Heart left ventricle (tissue), 16 donors: ENCODE measurements at places on chromosomes 3 and 15. TPM values are rescaled to one million over a fixed set of nuclear protein-coding genes. Genes with fewer than 3 reads are reported as not detected.

GRCh38 chr3:66762916-66763693, 235.0 kb upstream of the KBTBD8 start:
- DNase-seq = no peak

The SH2D7 gene
- not detected for polyA plus RNA-seq

DNA sequence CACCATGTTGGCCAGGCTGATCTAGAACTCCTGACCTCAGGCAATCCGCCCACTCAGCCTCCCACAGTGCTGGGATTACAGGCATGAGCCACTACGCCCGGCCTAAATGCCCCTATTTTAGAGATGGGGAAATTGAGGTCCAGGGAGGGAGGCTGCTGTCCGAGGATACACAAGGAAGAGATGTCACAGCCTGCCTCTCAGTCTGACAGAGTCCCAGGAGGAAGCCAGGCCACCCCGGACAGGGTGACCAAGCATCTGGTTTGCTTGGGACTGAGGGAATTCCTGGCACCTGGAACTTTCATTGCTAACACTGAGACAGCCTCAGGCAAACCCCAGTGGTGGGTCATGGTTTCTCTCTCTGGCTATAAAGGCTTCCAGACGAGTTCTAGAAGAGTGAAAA, 30.6 kb upstream of the ADAMTS7 start:
- no peak for DNase-seq

GRCh38 chr3:172447611-172448579, at the start of gene GHSR:
TSS of gene GHSR (minus strand) at chr3:172448456. CDS start at chr3:172448413, 43 bp downstream.
- DNase-seq = no peak

DNA sequence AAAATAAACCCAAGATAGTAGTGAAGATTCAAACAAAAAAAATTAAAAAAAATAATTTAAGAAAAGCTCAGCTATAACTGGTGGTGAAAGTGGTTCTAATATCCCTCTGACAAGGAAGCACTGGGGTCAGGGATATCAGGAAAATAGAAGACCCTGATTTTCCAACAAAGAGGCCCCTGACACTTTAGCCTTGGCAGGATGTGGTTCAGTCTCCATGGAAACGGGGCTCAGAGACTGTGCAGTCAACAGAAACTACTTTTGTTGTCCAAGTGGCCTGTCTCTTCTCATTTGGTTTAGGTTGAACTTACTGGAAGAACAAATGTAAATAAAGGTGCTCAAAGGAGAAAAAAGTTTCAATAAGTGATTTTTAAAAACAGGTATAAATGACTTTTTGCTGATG, 27.2 kb downstream of the INTS14 start:
- DNase-seq = no peak

The FOXB1 gene
- not detected for polyA plus RNA-seq

DNA sequence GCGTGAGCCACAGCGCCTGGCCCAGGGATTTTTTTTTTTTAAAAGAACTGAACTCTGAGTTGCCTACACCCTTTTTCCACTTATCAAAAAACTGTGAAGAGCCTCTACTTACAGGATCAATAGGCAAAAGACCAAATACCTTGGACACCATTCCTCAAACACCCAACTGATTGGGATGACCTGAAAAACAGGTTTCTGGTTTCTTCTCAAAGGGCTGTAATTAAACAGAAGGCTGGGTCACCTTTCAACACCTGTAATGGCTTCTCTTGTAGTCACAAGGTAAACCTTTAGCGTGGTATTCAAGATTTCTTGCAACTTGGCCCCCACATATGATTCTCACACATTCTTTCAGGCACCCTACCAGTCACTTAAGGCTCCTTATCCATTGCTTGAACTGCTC, 38.4 kb upstream of the PLXND1 start:
- DNase-seq = no peak

The TBC1D2B gene
- 5.9 TPM for polyA plus RNA-seq

GRCh38 chr3:141529256-141529655, 42.4 kb downstream of the RASA2 start:
- DNase-seq = no peak

DNA sequence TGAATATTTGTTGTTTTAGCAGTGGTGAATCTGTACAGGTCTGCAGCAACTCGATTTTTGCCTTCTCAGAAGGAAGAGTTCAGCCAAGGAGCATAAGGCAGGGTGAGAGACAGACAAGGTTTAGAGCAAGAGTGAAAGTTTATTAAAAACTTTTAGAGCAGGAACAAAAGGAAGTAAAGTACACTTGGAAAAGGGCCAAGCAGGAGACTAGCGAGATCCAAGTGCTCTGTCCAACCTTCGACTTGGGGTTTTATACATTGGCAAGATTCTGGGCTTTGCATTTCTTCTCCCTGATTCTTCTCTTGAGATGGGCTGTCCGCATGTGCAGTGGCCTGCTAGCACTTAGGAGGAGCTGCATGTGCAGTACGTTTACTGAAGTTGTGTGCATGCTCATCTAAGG, 46.7 kb upstream of the AADACL2 start:
- DNase-seq = no peak

GRCh38 chr15:60523056-60523455, 44.1 kb upstream of the ICE2 start:
- no peak for DNase-seq

GRCh38 chr15:86754846-86755245, 675.2 kb downstream of the AGBL1 start:
- no peak for DNase-seq

DNA sequence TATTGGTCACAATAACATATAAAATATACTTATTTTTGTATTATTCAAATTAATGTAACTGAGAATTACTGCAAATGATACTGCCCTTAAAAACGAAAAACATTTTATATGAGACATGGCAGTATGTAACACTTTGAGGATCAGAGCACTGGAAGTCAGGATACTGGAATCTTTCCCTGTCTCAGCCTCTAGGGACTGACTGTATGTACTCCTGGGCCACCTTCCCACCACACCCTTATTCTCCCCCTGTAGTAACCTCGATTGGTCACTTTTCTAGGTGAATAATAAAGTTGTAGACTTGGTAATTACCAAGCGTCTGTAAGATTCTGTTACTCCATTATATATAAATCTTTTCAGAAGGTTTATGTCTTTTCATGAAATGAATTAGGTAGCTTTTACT, 43.0 kb downstream of the LRRC49 start:
- no peak for DNase-seq

The CHCHD6 gene
- polyA plus RNA-seq = 29.3 TPM

DNA sequence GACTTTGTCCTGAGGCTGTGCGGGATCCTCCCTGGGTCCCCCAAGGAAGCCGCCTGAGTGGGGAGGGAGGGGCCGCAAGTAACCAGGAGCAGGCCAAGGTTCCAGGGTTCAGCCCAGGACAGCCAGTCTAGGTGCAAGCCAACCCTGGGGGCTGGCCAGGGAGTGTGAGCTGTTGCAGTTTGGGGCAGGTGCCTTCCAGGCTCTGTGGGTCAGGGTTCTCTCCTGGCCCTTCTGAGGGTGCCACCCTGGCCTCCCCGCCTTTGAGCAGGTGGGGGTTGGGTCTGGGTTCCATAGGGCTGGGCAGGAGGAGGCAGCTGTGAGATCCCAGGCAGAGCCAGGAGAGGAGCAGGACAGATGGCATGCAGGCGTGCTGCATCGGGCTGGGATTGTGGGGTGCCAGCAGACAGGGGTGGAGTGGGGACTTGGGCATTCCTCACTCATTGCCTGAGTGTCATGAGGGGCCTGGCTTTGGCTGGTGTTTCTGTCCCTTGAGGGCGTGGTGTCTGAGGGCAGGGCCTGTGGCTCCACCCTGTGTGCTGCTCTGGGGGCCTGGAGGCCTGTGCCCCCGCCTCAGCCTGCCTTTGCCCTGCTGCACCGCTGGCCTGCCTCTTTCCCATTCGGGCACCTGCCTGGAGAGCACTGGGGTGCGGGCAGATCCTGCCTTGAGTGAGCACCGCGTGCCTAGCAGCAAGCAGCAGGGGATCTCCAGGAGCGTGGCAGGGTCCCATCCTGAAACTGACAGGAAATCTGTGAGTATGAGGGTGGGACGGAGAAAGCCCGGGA, 18.4 kb downstream of the KLF13 start:
- no peak for DNase-seq

DNA sequence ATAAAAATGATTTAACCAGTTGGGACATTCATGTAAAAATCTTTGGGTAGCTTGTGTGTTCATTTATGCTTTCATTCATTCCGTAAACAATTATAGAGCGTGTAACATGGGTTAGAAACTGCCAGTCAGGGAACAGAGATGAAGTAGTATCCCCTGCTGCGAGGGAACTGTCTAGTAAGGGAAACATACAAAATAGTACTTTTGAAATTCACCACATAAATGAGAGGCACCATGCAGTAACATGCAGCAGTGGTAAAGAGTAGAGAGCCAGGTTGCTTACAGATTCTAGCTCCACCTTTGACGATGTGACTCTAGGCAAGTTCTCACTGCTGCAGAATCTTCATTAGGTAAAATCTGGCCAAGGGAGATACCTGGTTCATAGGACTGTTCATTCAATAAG, 938 bp downstream of the DZIP3 start:
- DNase-seq = no peak

The VPS18 gene
- 14.7 TPM for polyA plus RNA-seq
